ENCODE measurements at places on chromosomes 5 and 9. TPM values are rescaled to one million over a fixed set of nuclear protein-coding genes. Genes with fewer than 3 reads are reported as not detected.

DNA sequence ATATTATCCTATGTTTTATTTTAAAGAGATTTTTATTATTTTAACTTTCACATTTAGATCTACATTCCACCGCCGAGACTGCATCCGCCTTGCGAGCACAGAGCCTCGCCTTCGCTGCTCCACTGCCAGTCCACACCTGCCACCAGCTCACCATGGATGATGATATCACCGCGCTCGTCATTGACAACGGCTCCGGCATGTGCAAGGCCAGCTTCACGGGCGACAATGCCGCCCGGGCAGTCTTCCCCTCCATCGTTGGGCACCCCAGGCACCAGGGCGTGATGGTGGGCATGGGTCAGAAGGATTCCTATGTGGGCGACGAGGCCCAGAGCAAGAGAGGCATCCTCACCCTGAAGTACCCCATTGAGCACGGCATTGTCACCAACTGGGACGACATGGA, 8.6 kb upstream of the TBCA start:
- no peak for DNase-seq

NXNL2 gene
- not detected for total RNA-seq

GRCh38 chr5:77900691-77901090, 124.6 kb upstream of the TBCA start:
- DNase-seq: no peak

DNA sequence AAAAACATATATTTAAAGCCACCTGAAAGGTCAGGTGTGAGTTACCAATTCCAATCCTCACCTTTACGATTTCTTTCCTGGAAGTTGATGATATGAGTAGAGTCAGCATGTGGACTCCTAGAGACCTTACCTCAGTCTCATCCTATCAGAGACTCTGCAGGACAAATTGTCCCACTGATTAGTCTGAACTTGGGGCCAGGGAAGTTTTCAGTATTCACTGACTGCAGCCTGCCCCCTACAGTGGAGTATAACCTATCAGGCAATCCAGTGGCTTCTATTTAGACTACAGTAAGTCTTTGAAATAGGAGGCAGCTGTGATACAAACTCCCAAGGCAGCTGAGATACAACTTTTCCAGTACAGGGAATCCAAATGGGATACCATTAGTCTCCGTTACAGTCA, 449.4 kb upstream of the CDH10 start:
- no peak for DNase-seq

DNA sequence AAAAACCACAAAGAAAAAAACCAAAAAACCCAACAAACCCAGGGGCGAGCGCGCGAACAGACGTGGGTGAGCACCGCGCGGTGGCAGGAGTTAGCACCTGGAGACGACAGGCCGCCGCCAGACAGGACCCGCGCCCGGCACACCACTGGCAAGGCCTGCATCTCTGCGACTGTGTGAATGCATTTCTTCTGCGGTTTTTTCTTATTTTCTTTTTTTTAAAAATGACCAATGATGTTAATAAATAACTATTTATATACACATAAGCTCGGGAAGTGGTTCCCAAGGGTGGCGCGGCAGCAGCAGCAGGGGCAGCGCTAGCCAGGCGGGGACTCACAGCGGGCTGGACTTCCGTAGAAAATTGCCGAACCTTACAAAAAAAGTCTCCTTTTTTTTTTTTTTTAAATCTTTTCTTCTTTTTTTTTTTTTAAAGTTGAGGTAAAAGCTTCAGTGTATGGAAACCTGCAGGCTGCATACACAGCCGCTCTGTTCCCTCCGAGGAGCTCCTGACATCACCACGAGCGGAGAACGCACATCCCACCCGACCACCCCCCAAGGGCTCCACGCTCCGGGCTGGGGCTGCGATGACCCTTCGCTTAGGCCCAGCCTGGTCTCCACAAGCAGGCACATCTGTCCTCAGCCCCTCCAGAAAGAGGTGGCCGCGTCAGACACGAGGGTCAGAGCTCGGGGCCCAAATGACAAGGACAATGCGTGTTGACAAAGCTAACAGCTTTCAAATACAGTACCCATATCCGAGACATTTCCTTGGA, 7.4 kb downstream of the BRD3OS start:
- no peak for DNase-seq

COL23A1 gene
- total RNA-seq: not detected
